NB4 (cell line): ENCODE measurements at places on chromosomes 1 and 21.

DNA sequence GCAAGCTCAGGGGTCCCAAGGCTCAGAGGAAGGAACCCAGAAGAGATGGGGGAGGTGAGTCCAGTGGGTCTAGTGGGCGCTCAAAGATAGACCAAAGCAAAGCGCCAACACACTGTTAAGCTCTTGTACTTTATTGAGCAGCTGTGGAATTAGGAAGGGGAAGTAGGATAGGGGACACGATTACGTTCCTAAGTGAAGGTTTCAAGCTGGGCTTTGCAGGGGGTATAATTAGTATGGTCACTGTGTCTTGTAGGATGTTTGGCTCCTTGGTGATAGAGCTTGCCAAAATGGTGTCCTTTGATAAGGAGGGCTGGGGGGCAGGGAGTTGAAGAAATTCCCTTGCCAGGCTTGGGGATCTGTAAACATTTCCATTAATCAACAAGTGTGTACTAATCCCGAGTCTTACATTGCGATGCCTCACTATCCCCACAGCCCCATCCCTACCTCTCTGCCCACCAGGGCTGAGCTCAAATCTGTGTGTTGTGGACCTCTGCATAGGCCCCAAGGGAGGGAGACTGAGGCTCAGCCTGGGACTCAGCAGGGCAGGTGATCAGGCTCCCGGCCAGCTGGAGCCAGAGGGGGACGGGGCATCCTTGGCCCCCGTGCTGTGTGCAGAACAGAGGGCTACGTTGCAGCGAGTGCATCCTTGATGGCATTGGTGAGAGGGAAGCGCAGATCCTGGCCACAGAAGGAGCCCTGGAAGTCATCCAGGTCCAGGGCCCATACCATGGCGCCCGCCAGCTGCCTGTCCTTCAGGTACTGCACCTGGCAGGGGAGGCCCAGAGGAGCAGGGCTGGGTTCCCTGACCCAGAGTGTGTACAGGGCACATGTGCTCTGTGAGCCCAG, 3.4 kb upstream of the MYBPH start:
- peak; percentile 65 for DNase-seq

DNA sequence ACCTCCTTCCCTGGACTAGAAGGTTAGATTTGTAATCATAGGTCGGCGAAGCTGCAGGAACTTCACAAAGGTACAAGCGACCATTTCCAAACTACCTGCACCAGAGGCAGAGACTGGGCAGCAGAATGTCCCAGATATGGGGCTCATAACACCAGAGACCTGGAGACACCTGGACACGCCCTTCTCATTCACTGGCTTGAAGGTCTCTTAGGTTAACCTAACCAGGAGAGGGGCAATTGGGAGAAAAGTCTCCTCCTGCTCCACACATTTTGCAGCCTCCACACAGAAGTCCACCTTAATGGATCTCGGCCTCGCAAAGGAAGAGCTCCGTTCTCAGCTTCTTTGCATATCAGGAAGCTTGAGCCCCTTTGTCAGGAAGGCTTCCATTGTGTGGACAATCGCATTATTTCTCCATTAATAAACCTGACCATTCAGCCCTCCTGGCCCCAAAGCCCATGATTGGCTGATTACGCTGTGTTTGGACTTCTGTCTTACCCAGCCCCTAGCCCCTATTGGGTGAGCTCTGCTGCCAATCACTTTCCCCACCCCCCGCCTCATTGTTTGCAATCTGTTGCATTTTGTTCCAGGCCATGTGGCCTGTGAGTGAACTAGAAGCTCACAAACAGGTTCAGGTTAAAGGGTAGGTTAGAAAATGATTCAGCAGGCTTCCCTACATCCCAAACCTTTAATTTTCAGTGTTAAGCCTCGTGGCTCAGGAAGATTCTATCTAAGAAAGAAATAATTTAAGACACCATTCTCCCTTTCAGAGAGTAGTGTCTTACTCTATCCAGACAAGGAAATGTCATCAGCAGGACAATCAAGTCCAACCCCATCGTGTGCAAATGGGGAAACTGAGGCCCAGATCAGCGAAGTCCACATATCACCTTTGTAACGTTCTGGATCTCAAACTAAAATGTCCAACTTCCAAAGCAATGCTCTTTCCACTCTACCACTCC, 2.8 kb downstream of the MYCL start:
- peak; percentile 55 for DNase-seq

- DNase-seq, result no peak
These were observed 27.2 kb upstream of the PGBD5 start for GRCh38 chr1:230453377-230453776.

- no peak for DNase-seq
These were observed 5.0 kb downstream of the DMRTB1 start for GRCh38 chr1:53463961-53464899.

DNA sequence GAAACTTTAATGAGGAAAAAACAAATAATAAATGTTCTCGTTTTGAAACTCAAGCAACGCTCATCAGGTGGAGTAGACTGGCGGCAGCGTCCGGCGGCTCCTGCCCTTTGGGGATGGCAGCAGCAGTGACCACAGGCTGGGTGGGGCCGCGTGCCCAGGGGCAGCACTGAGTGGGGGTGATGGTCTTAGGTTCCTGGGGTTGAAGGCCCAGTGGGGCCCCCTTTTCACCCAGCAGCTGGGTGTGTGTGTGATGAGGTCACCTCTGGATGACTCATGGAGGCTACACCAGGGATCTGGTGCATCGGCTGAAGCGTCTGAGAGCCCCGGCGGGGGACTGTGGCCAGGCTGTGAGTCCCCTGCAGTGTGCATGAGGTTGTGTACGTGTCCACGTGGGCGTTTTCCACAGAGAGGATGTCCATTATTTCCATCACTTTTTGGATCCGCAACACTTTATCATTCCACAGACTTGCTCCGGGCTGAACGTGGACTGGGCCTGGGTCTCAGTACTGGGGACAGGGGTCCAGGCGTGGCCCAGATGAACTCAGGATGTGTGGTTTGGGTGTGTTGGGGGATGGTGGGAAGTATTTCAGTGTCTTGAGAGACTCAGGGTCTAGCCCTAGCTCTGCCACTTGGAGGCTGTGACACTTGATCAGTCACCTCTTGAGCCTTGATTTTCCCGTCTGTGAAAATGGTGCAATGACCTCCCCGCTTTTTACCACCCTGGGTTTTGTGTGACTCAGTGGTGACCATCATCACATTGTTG, 25.6 kb downstream of the LDLRAP1 start:
- DNase-seq, result peak; percentile 67

DNA sequence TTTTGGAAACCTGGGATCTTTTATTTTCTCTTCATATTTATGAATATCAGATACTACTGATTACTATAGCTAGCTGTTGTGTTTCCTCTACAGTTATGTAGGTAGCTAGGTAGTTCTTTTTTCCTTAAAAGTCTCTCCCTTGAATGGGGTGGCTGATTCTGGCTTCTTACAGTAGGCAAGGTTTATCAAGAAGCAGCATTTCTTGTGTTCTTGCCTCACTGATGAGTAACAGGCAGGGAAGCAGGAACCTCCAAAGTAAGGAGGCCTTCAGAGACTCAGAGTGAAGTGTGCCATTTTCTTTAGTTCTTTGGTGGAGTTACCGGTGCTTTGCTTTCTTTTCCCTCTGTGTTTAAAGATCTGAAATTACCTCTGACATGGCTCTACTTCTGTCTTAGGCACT, 56.0 kb downstream of the ZMYM4 start:
- DNase-seq, result peak; percentile 20

DNA sequence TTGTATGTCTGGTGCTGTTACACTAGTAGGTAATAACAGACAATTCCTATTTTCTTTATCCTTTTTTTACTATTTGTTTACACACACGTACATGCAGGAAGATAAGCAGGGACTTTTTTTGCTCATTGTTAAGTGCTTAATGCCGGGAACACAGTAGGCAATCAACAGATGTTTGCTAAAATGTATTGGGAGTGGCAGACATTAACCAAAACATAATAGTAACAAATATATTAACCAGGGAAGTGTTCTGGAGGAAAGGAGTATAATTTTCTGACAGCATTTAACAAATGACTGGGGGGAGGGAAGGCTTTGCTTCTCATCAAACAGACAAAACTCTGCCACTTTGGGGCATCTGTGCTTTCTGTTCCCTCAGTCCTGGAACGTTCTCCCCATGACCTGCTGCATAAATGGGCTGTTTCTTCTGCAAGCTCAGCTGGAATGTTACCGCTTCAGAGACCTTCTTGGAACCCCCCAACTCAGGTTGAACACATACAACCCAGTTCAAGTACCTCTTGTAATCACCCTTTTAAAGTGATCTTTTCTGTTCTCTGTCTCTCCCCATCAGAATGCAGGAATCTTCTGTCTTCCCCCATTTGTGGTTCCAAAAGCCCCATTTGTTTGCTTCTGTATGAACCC, 2.1 kb downstream of the CR1L start:
- no peak for DNase-seq

GRCh38 chr1:3717715-3718601, 34.3 kb upstream of the CCDC27 start:
- peak; percentile 82 for DNase-seq

- no peak for DNase-seq
These were observed 170.6 kb downstream of the HUNK start for GRCh38 chr21:32043458-32043857.

- no peak for DNase-seq
These were observed 29.9 kb downstream of the GIPC2 start for GRCh38 chr1:78075621-78076020.

GRCh38 chr1:9990944-9991343, 6.1 kb upstream of the RBP7 start:
- no peak for DNase-seq

GRCh38 chr1:55311057-55311641, 96.0 kb upstream of the USP24 start:
- DNase-seq, result no peak

GRCh38 chr1:181135815-181136737, 47.6 kb downstream of the IER5 start:
- DNase-seq, result peak; percentile 39

- DNase-seq, result no peak
These were observed 14.7 kb upstream of the SPOCD1 start for GRCh38 chr1:31830511-31830910.

GRCh38 chr1:63274979-63275378, 47.4 kb upstream of the FOXD3 start:
- no peak for DNase-seq

DNA sequence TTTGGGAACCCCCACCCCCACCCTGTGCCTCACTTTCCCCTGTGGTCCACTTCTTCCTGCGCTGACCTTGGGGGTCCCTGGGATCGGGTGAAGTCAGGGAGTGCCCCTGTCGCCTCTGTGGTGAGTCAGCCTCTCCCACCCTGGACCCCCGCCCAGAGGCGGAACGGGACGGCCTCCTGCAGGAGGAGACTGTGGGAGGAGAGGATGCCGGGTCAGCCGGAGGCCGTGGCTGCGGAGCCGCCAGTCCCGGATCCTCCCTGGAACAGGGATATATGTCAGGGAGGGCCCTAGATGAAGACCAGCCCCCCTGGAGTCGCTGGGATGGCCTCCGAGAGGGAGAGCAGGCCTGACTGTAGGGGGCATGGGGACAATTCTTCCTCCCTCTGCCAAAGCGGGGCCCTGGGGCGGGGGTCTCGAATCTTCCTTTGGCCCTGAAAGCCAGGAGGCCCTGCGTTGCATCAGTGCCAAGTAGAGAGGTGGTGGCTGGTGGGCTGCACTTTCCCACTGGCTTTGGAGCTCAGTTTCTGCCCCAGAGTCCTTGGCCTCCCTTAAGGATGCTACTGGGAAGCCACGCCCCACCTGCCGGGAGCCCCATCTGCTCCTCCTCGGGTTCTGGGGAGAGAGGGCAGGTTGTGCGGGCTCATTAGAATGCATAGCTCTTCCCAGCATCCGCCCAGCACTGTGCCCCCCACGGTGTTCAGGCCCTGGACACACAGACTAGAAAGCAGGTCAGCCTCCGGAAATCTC, 930 bp downstream of the ARHGEF10L start:
- DNase-seq, result no peak

DNA sequence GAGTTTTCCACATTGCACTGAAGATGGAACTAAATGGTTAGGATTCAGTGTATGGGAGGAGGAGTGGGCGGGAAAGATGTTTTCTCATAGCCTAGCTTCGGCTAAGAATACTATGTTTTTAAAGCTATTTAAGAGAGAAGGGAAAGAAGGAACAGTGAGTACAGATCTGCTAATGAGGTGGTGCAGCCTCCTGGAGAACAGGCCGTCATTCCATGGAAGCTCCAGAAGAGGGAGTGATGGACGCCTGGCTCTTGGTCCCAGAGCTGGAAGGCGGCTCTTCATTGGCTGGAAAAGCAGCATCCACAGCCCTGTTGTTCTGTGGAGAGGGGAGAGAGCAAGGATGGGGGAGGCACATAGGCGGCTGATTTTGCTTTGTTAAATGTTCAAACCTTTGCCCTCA, 6.9 kb downstream of the CAMK1G start:
- DNase-seq, result peak; percentile 9

GRCh38 chr1:235246022-235246948, 81.7 kb downstream of the ARID4B start:
- peak; percentile 18 for DNase-seq

DNA sequence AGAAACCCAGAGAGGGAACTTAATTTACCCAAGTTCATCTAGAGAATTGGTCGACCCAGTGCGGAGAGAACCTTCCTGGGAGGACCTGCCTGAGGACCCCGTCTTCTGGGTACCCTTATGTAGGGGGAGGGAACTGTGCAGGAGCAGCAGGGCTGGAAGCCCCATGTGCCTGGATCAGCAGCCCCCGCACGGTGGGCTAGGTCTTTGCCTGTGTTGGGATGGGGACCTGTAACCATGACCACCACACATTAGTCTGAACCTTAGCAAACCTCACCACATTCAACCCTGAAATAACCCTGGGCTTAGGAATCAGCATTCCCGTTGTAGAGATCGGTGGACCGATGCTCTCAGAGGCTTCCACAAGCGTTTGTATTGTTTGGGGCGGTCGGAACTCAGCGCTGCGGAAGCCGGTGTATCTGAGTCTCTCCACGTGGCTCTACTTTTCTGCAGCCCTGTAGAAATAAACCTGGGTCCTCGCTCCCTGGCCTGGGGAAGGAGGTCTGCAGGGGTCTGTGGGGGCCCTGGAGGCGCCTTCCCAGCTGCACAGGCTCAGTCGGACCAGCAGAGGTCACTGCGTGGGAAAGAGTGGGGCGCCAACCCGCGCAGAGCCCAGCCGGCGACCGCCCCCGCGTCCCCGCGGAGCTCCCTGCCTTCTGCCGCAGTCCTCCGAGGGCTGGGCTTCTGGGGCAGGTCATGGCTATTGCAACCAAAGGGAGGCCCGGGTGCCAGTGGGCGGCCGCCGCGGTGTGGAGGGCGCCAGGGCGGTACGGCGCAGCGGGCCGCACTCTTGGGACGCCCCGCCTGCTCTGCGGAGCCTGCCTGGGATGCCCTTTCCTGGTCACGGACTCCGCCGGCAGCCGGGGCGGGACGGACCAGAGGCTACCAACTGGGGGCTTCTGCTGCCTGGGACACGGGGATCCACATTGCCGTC, 36.2 kb upstream of the KCNA10 start:
- DNase-seq, result peak; percentile 51

DNA sequence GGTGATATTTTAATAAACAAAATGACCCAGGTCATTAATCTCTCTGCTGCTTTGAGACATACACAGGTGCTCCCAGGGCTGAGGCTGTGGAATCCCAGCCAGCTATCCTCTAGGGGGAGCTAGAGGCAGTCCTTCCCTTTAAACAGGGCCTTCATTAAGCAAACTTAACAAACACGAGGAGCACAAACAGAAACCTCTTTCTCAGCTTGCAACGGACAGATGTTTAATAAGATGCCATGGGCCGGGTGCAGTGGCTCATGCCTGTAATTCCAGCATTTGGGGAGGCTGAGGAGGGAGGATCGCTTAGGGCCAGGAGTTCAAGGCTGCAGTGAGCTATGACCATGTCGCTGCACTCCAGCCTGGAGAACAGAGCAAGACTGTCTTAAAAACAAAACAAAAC, 106.7 kb downstream of the HIVEP3 start:
- peak; percentile 74 for DNase-seq
